ENCODE measurements at places on chromosomes 6 and 20.

DNA sequence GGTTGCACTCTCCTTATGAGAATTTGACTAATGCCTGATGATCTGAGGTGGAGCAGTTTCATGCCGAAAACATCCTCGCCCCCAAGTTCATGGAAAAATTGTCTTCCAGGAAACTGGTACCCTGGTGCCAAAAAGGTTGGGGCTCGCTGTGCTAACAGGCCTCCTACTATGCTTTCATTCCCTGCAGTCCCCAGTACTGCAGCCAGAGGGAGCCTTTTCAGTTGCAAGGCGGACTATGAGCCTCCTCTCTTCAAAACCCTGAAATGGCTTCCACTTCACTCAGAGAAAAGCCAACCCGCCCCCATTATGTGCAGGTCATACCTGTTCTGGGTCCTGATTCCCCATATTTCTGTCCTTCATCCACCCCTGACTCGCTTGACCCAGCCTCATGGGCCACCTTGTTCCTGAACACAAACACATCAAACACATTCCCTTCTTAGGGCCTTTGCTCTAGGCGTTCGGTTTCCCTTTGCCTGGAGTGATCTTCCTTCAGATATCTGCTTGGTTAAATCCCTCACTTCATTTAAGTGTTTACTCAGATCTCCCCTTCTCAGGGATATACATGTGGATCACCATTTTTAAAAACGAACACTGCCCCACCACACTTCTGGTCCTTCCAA, 173.7 kb downstream of the PHACTR1 start:
- no peak for DNase-seq

GRCh38 chr6:150617062-150617461, 17.4 kb downstream of the PLEKHG1 start:
- DNase-seq: no peak

DNA sequence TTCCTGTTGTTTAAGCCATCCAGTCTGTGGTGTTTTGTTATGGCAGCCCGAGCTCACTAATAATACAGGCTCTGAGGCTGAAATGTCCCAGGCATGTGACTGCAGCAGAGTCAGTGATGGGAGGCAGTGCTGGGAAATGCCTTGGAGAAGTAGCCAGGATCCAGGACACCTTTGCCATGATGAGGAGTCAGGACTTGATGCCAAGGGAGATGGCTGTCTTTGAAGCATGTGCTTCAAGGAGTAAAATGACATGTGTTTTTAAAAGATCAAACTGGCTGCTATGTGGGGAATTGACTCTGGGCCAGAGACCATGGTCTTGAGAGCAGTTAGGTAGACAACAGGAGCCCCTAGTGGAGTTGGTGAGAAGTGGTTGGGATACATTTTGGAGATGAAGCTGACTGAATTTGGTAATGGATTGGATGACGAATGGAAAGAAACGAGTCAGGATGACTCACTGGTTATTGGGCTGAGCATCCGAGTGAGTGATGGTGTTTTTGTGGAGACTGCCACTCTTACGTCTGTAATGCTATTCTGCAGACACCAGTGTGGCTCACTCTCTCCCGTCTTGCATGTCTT, 322.2 kb downstream of the PLCB1 start:
- peak; percentile 58 for DNase-seq

DNA sequence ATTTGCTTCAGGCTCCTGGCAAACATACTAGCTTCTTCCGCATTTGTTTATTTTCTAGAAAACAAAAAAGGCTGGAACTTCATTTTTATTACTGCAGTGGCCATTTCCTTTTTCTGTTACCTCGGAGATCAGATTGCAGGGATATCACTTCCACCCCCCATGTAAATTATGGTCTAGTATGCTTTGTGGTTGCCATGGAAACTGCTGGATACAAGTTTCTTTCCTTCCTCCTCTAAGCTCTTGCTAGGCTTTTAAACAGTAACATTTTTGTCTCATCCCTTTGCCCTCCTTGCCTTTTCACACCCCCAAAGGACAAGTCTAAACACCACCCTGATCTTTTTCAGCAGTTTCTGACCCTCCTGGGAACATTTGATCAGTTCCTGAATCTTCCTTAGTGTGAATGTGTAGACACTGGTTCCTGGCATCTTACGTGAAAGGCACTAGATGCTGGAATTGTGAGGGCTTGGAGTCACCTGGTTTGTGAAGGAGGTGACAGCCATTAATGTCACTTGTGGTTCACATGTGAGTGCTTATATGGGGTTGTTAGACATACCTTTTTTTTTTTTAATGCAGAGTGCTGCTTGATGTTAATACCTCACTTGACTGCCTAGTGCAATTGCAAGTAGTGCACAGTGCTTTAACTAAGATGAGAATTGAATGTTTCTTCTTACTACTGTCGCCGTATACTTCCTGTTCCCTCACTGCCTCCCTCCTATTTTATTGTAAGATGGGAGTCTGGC, 181.6 kb downstream of the JARID2 start:
- no peak for DNase-seq

- DNase-seq: no peak
These were observed 1.7 kb downstream of the CABLES2 start for GRCh38 chr20:62405108-62405980.

DNA sequence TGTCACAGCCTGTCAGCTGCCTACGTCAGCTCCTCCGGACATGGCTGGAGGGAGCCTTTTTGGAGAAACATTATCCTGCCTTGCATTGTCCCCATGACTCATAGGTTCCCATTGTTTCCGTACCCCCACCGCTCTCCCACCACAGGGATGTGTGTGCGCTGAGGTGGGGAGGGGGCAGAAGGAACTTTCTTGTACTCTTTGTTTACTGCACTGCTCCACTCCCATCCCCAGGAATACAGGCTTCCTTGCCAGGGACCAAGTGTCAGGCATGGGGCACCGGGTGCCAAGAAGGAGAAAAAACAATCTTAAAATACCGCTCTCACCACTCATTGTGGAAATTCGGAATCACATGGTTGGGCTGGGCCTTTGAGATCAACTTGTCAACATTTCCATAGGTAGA, 51.0 kb downstream of the KCNK5 start:
- no peak for DNase-seq

DNA sequence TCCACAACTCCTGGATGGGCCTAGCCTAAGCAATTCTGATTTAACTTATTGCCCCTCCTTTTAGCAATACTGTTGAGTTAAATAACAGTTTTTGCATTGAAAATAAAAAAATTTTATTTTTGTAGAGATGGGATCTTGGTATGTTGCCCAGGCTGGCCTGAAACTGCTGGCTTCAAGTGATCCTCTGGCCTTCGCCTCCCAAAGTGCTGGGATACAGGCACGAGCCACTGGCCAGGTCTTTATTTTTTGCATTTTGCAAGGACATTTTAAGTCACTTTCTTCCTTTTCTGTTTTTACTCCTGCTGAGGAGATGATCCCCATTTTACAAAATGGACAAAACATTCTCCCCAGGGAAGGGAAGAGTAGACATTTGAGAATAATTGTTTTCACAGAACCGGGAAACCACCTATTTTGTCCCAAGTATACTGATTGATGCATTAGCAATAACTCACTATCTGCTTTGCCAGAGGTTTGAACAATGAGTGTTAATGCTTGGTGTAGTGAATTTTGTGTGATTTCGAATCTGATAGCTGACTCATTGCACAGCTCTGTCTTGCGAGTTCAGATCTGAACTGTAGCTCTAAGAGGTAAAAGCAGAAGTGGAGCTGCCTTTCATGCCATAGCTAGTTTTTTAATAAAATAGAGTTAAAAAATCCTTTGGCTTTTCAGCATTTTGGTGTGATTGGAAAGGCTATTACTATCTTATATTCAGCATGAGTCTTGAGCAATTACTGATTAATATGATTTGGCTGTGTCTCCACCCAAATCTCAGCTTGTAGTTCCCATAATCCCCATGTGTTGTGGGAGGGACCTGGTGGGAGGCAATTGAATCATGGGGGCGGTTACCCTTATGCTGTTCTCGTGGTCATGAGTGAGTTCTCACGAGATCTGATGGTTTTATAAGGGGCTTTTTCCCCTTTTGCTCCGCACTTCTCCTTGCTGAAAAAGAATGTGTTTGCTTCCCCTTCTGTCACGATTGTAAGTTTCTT, 20.9 kb downstream of the IGF2R start:
- no peak for DNase-seq

DNA sequence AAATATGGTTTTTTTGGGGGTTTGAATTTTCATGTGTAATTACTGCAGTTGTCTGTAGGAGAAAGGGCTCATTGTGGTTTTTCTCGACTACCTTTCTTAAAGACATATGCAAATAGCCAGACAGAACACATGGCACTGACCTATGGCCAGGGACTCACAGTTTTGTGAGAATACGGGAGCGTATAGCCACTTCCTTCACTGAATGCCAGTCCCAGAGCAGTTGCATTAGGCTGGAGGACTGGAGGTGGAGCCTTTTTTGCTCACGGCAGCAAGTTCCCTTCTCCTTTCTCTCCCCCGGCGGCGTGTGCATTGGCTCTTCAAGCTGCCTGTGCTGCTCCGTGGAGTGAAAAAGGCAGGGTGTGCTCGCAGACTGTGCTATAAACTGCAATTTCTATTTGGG, 114.9 kb downstream of the AKAP7 start:
- no peak for DNase-seq

DNA sequence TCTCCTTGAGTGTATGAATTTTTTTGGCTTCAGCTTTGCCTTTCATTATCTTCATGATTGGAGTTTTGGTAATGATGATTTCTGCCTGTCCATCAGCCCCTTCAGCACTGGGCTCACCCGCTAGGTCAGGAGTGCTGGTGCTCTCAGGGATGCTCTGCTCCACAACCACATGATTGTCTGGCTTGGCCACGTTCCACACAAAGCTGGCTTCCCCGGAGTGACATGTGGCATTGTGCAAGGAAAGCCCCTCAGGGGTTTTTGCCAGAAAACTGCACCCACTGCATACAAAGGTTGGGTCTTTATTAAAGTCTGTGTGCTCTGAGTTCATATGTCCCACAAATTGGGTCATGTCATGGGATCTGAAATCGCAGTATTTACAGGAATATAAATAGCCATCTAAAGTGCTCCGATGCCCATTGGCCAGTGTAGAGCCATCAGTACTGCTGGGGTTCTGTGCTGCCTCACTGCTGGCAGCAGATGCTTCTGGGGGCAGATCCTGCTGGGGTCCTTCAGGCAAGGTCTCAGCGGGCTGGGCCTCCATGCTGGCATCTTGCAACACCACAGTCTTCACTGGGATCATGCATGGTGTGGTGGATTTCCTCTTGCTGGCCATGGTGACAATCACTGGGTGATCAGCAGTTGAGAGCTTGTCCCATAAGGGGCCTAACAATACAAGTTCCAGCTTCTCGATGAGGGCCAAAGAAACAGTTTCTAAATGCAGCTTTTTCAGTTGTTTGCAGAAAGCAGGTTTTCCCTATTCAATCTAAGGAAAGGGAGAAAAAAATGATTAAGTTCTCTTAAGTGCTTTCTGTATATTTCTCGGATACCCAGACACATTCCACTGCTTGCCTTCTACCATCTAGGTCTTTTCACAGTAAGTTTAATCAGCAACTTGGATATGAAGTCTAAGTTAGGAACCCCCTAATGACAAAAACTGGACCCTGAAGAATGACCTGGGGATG, 67.2 kb downstream of the PLCG1 start:
- DNase-seq: no peak

DNA sequence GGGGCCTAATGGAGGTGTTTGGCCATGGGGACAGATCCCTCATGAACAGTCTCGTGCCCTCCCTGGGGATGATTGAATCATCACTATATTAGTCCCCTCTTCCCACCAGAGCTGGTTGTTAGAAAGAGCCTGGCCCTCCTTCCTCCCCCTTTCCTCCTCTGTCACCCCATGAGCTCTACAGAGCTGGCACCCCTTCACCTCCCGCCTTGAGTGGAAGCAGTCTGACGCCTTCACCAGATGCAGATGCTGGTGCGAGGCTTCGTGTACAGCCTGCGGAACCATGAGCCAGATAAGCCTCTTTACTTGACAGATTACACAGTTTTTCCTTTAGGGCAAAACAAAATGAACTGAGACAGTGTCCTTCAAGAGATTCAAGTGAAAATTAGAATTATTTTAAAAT, 74.4 kb upstream of the RIPOR2 start:
- no peak for DNase-seq

- DNase-seq: no peak
These were observed 33.3 kb downstream of the FARS2 start for GRCh38 chr6:5294392-5295211.

- DNase-seq: no peak
These were observed 177.4 kb upstream of the PLN start for GRCh38 chr6:118370722-118371121.

GRCh38 chr20:24116611-24117010, 128.0 kb upstream of the GGTLC1 start:
- no peak for DNase-seq

- DNase-seq: no peak
These were observed 83.7 kb downstream of the ELOVL5 start for GRCh38 chr6:53264915-53265607.

Data from DMS 273 treated with DMSO at 0.1 percent for 48 hours (cell line).